ENCODE measurements at places on chromosomes 13 and 19.

- no peak for DNase-seq
These were observed 11.3 kb upstream of the FFAR2 start for GRCh38 chr19:35436477-35437405.

DNA sequence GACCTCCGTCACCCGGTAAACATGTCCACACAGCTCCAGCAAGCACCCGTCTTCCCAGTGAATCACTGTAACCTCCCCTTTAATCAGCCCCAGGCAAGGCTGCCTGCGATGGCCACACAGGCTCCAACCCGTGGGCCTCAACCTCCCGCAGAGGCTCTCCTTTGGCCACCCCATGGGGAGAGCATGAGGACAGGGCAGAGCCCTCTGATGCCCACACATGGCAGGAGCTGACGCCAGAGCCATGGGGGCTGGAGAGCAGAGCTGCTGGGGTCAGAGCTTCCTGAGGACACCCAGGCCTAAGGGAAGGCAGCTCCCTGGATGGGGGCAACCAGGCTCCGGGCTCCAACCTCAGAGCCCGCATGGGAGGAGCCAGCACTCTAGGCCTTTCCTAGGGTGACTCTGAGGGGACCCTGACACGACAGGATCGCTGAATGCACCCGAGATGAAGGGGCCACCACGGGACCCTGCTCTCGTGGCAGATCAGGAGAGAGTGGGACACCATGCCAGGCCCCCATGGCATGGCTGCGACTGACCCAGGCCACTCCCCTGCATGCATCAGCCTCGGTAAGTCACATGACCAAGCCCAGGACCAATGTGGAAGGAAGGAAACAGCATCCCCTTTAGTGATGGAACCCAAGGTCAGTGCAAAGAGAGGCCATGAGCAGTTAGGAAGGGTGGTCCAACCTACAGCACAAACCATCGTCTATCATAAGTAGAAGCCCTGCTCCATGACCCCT is 9.0 kb upstream of the CEACAM5 start:
- no peak for DNase-seq

DNA sequence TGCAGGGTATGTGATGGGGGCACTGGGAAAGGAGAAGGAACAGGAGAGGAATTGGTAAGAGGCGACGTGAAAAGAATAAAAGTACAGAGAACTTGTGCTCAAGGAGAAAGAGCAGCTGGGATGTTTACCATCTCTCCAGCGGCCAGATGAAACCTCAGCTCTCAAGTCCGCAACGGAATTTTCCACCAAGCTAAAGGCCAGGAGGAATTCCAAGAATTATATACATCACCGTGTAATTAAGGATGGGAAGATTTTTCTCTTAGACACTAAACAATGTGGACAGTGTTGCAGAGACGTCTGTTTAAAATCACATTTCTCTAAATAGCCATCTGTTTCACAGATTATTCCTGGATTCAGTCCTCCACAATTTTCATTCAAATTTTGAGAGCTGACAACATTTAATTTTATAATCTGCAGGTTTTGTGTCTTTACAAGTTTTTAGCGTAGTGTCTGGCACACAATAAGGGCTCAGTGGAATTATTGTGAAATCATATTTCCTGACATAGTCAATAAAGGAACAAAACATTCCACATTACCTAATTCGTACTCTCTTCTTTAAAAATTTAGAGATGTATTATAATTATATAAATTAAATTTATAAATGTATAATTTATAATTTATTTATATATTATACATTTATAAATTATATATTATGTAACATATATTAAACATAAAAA is 23.0 kb upstream of the USP29 start:
- DNase-seq = no peak

DNA sequence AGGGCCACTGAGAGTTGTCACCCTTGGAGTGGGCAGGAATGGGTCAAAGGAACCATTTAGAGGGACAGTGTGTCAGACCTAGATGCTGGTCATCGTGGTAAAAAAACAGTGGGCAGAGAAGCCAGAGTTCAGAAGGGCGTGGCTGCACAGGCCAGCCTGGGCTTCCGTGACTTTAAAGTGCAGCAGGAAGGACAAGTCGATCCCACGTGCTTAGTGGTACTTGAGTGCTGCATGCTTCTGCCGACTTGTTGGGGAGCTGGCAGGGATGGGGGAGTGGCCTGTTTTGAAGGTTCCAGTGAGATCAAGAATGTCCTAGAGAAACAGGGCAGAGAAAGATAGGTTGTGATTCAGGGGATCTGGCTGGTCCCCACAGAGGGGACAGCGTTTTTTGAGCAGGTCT is 17.0 kb downstream of the LYL1 start:
- DNase-seq = no peak

GRCh38 chr13:98987275-98987674 is 9.4 kb upstream of the DOCK9 start:
- no peak for DNase-seq

- DNase-seq = no peak
These were observed 1.1 kb downstream of the KIR3DL2 start for GRCh38 chr19:54851353-54851752.

GRCh38 chr13:73000027-73000674 is 58.7 kb upstream of the KLF5 start:
- no peak for DNase-seq

DNA sequence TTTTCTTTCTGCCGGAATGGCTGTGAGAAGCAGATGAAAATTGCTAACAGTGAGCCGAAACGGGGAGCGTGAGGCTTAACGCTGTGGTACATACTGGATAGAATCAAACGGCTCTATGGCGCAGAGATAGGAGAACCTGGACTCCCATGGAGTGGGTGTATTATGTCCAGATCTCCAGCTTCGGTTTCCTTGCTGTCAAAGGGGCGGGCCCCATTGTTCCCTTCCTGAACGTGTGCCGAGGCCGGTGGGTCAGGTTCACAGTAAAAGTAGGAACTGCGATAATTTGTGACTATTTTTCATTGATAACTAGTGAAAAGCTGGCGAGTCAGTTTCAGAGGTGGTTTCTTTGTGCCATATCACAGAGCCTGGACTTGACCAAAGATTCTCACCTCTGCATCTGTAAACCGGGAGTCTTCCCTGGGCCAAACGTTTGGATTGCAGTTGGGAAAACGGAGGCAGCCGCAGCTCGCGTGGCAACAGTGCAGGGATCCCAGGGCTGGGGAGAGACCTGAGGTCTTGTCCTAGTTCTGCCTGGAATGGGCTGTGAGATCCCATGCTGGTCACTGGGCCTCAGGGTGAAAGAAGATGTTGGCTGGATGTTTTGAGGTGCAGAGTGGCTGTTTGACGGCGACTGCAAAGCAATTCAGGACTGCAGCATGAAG is 752 bp downstream of the RPL18A start:
- DNase-seq = no peak

GRCh38 chr13:84940167-84940566 is 859.1 kb downstream of the SLITRK6 start:
- no peak for DNase-seq

DNA sequence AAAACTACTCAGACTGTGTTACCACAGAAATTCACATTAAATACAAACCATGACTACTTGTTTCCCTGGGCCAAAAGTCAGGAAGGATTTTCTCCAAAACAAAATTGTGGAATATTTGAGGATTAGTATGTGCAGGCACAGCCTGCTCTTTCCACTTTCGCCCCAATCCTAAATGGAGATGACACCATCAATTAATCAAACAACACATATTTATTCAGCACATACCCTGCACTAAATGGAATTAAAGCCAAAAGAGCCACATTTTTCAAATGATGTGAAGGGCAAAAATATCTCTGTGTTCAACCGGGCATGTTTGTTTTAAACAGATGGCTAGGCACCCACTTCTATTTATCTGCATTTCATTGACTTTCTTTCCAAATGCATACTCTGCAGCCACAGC is 523.1 kb downstream of the DCT start:
- DNase-seq = no peak

DNA sequence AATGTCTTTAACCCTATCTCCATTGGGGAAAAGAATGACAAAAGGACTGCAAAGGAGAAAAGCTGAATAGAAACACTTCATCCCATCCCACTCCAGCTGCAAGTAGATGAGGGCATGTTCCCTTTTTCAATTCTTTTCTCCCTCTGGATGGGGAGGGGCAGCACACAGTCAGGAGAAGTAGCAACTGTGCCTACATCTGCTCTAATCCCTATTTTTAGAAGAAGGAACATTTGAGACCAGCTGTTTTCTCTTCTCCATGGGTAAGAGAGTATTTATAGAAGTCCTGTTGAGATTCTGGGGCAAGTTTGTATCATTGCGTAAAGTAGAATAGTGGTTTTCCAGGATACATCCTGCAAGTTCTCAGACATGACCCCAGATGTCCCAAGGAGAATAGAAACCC is 9.3 kb upstream of the GTF3A start:
- no peak for DNase-seq

DNA sequence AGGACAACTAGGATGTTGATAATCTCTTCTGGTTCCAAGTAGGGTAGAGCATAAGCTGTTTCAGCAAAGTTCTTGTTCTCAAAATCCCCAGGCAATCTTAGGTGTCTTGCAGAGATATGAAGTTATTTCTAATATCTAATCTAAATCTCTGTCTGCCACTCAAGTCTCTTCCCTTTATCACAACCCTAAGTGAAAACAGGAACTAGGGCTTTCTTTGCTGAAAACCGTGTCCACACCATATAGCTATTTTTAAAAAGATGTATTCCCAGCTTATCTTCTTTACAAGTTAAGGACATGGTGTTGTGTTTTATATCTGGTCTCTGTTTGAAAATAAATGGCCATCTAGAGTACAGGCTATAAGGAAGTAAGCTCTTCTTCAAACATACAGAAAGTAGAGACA is 11.3 kb upstream of the RNASEH2B start:
- DNase-seq = no peak

DNA sequence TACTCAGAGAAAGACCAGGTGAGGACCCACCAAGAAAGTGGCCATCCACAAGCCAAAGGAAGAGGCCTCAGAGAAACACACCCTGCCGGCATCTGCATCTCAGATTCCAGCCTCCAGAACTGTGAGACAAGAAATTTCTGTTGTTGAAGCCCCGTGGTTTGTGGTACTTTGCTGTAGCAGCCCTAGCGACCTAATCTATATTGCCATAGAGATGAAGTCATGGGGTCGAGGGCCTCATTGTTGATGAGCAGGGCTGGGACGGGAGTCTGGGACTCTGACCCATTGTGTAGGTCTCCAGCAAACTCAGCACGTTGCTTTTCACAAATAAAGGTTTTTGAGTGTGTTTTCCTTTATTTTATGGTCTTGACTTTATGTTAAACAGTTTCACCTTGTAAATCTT is 174.9 kb downstream of the TNFSF13B start:
- DNase-seq = no peak

DNA sequence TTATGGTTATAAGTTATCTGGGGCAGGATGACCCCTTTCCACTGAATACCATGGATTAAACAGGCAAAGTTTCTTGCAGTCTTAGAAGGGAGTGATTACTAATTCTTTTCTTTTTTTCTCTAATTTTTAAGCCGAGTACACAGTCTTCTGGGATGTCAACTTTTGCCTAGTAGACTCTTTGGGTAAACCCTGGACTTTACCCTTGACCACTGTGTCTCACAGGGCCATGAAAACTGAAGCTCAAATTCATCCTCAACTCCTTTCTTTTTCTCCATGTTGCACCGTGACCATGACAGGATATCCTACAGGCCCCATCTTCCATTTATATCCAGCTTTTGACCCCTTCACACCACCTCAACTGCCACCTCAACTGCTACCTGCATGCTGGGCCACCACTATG is 51.8 kb downstream of the GJA3 start:
- DNase-seq = no peak

GRCh38 chr19:4705413-4706131 is 18.1 kb downstream of the DPP9 start:
- DNase-seq = no peak

DNA sequence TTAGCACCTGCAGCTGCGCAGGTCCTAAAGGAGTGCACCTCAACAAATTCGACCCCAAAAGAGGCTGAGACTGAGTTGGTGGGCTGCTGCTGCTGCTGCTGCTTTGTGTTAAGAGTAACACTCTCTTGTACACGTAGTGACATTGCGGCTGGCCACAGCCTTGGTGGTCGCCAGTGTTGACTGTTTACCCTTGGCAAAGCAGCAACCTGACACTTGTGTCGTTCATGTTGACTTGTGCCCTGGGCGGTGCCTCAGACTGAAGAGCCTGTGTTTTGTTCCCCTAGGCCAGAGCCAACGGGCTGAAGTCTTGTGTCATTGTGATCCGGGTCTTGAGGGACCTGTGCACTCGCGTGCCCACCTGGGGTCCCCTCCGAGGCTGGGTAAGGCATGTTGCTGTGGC is 22.4 kb upstream of the QTRT1 start:
- DNase-seq = no peak

DNA sequence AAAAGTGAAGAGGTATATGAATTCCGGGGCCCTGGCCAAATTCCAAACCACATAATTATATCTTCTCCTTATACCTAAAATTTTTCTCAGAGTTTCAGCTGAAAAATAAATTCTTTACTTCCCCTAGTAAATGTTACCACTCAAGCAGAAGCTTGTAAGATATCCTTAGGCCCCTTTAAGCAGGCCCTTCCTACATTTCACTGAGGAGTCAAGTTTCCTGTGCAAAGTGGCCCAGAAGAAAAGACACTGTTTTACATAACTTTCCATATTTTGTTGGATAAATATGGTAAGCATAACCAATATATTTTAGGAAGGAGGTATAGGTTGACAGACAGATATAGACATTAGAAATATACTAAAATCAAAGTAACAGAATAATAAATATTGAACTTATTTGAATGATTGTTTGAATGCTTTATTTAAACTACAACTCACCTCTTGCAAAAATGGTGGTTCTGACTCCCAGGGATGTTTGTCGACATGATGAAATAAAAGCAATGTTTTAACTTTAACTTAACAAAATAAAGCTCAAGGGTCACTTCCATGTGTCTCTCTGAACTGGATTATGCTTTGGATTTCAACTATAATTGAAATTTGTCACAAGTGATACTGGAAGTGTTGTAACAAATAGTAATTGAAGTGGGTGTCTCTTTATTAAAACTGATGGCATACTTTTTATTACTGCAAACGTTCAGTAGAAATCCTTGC is 141.2 kb downstream of the SPRY2 start:
- DNase-seq = no peak

DNA sequence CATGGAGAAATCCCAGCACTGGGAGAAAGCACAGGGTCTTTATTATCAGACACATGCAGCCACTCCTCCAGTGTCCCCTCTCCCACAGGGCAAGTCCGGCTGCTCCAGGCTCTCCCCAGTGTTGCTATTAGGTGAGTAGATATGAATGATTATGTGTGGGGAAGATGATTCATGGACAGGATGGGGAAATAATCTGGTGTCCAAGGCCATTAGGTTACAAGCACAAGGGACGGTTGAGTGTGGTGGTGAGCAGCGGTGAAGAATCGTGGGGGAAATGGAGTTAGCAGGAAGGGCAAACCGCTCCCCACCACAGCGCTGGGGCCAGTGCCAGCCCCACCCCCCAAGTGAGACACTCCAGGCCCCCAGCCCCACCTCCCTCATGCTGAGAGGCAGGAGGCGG is 19.0 kb downstream of the CD177 start:
- no peak for DNase-seq

All from activated CD8-positive, alpha-beta memory T cell treated with anti-CD3 and anti-CD28 coated beads for 48 hours (primary cell).